CD4-positive, alpha-beta memory T cell (primary cell): ENCODE measurements at places on chromosomes 4 and X. TPM values are rescaled to one million over a fixed set of nuclear protein-coding genes. Genes with fewer than 3 reads are reported as not detected.

DNA sequence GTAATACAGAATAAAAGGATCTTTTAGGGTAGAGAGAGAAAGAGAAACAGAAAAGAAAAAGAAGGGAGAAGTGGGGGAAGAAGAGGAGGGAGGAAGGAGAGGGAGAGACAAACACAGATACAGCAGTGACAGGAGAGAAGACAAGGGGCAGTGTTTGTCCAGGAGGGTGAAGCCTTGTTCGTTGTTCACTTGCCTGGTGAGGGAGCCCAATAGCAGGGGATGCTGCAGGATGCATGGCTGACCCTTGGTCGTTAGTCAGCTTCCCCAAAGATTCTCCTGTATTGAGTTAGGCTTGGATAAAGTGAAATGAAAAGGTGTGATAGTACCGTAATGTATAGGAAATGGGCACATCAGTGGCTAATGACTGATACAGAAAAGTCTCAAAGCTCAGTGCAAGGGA is 403.7 kb downstream of the IL15 start:
- DNase-seq = no peak

- DNase-seq = no peak
These were observed 41.6 kb downstream of the MTM1 start for GRCh38 chrX:150610043-150610442.

DNA sequence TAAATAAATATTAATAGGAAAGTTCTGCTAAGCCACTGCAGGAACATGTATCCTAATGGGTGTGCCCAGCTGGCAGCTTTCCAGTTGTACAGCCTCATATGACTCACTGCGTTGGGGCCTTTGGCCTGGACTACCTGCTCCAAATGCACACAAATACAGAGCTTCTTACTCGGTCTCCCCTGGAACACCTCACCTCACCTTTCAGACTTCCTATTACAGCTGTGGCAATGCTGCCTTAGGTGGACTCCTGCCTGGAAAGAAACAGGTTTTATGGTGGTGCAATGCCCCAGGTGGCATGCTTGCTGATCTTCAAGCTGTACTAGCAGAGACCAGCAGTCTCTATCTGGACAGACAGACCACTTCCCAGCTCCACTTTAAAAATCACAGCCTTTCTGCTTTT is 85.7 kb upstream of the EXOC1L start:
- DNase-seq = no peak

- DNase-seq = no peak
These were observed 234.0 kb downstream of the SPOCK3 start for GRCh38 chr4:167000141-167000852.

GABRQ gene
- not detected for polyA plus RNA-seq
